ENCODE measurements at places on chromosomes 16 and 17. TPM values are rescaled to one million over a fixed set of nuclear protein-coding genes. Genes with fewer than 3 reads are reported as not detected.

The CDH3 gene
- total RNA-seq = not detected

The LGALS9B gene
- not detected for total RNA-seq

The TCAP gene
- 0.37 TPM for total RNA-seq

The KAT2A gene
- total RNA-seq = 4.7 TPM

The OTOA gene
- total RNA-seq = 0.13 TPM

The TMIGD1 gene
- total RNA-seq = not detected

The GPR139 gene
- total RNA-seq = not detected

The RNF157 gene
- total RNA-seq = 0.19 TPM

The CTRB2 gene
- total RNA-seq = not detected

The KCNJ2 gene
- 0.25 TPM for total RNA-seq

The OR1A2 gene
- not detected for total RNA-seq

The STH gene
- not detected for total RNA-seq

The SMIM22 gene
- not detected for total RNA-seq

The CCL7 gene
- total RNA-seq = 0.19 TPM

All from aortic smooth muscle cell (primary cell).